ENCODE measurements at places on chromosomes 3 and 15.

- no peak for DNase-seq
Measured at GRCh38 chr3:54322354-54322753, 200.0 kb downstream of the CACNA2D3 start.

DNA sequence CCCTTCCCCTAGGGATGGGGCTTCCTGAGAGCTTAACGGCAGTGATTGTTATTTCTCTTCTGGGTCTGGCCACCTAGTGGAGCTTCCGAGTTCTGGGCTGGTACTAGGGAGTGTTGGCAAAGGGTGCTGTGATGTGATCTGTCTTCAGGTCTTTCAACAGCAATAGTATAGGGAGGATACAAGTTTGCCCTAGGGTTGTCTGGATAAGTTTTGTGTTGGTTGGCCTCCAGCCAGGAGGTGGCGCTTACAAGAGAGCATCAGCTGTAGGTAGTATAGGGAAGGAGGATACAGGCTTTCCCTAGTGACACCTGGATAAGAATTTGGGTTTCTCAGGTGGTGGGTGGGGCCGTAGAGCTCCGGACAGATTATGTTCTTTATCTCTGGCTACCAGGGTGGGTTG is 19.2 kb upstream of the CPOX start:
- DNase-seq, result peak; percentile 40

- peak; percentile 88 for DNase-seq
Measured at GRCh38 chr3:1501406-1502115, 408.7 kb downstream of the CNTN6 start.

DNA sequence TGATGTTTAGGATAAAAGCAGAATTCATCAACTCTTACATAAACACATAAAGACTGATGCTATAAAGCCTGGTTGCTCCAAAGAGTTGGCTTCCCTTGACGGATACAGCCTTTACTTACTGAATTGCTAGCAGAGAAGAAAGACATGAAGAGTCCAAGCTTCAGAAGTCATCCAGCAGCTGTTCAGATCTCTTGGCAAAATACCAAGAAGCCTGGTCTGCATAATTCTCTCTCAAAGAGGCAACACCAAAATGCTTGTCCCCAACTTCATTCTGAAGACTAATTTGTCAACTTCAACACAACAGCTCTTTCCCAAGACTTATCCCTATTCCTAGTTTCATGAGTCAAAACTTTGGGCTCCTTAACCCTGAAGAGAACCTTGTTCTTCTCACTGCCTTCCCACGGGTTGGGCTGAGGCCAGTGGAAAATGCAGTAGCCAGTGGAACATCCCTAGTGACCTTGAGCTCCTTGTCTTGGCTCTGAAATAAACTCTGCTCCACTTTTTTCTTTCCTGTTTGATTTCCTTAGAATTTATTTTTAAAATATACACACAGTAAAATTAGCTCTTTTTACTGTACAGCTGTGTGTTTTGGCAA is 119.2 kb upstream of the THBS1 start:
- no peak for DNase-seq

GRCh38 chr15:40081691-40082194 is 26.9 kb downstream of the BMF start:
- peak; percentile 81 for DNase-seq

- no peak for DNase-seq
Measured at GRCh38 chr3:36876181-36876936, 68.5 kb downstream of the TRANK1 start.

DNA sequence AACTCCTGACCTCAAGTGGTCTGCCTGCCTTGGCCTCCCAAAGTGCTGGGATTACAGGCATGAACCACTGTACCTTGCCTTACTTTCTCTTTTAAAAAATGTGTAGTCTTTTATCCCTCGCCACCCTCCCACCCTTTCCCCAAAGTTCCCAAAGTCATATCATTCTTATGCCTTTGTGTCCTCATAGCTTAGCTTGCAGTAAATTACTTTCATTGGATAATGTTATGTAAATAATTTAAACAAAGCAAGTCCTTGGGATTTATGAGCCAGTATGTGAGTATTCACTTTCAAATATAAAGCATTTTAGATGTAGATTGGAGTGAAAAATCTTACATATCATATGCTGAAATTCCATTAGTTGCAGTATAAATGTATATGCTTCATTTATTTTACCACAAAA is 11.0 kb downstream of the GTF2A2 start:
- peak; percentile 91 for DNase-seq

DNA sequence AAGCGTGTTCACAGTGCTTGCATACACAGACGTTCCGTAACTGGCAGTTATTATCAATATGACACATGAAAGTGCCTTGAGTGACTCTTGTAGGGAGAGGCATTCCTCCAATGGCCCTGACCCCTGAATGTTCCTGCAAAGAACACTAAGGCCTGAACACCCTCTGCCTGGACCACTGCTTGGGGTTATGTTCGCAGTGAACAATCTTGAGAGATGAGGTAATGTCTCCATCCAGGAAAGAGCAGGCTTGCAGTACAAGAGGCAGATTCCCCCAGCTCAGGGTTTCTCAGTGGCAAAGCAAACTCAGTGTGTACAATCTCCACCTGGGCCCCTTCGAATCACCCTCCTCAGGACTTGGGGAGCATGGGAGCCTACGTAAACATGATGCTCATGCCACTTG is 324.6 kb downstream of the MAGI1 start:
- no peak for DNase-seq

GRCh38 chr3:4856136-4856535 is 123.1 kb upstream of the BHLHE40 start:
- no peak for DNase-seq

- DNase-seq, result no peak
Measured at GRCh38 chr3:136979684-136980083, 21.9 kb downstream of the IL20RB start.

DNA sequence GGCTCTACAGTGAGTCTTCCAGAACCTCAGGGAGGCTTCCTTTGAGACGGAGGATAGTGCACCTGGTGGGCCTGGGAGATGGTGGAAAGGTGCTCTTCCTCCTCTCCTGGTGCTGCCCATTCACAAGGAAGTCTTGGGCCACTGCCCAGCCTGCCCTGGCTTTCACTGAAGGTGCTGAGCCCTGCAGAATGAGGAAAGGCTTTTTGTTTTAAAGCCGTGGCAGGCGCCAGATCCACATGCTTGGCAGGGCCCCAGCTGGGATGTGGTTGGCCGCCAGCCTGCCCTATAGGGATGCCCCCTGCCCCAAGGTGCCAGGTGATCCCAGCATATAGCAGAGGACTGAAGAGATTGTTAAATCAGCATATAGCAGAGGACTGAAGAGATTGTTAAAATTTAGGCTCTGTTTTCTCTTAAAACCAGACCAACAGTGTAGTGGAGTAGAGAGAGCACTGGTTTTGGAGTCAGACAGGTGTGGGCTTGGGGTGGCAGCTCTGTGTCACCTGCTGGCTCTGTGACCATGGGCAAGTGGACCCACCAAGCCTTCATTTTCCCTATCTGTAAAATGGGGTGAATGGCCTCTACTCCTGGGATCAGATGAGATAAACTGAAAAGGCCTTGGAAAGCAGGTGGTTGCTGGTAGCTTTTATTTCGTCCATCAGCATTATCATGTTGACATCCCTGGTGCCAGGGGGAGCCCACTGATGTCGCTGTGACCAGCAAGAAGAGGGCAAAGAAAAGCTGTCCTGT is 53.3 kb downstream of the SLC6A6 start:
- no peak for DNase-seq

DNA sequence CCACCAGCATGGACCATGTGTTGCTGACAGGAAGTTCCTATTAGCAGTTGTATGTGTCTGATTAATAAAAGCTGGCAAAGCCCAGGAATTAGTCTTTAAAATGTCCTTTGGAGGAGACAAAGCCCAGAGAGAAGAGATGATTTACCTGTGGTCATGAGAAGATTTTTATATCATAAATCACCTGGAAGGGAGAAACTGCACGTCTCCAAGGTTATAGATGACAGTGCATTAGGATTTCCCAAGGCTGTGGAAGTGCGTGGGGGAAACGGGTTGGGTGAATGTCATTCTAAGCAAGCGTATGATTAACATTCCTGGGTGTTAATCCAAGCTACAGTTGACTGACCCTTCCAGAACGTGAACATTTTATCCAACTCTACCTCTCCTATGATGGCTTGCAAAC is 76.6 kb downstream of the SLC6A11 start:
- DNase-seq, result no peak

GRCh38 chr3:151316267-151316991 is at the start of gene GPR87:
TSS of gene GPR87 (minus strand) at chr3:151316820. CDS start at chr3:151300100, 16,720 bp downstream.
- no peak for DNase-seq

- DNase-seq, result no peak
Measured at GRCh38 chr15:62325597-62325996, 160.5 kb upstream of the C2CD4B start.

GRCh38 chr3:27826448-27826847 is 104.3 kb upstream of the EOMES start:
- no peak for DNase-seq

- no peak for DNase-seq
Measured at GRCh38 chr3:21979706-21980105, 228.7 kb upstream of the ZNF385D start.

DNA sequence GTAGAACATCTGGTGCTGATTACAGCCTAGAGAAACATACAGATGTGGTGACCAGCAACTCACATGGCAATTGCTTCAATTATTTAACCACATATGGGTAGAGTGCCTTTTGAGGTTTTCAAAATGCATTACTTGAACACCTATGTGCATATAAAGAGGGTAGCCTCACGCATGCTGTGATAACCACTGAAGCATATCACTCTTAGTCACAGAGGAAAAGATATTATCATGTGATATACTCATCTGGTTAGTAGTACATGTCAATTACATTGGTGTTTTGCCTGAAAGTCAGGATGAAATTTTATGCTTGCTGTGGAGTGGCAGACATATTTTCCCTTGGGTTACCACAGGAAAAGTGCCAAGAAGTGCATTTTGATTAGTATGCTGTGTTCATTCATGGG is 459.3 kb upstream of the AGTR1 start:
- DNase-seq, result no peak

DNA sequence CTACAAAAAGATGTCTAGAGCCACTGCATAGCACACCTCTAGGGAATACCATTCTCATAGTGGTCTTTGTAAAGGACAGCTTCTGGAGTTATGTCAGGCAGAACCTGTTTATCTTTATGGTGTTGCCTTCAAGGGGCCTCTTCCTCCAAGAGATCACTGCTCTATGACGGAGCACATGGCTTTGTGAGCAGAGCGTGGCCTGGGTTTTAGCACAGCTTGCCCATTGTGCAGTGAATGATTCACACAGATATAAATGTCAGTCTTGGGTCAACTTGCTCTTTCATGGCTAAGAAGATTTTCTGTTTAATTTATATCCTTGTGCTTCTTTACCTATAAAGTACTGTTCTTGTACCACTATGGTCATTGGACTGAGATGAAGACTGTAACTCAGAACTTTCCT is 41.5 kb upstream of the RBMS3 start:
- DNase-seq, result no peak

GRCh38 chr3:23258110-23258509 is 55.0 kb downstream of the UBE2E2 start:
- no peak for DNase-seq

DNA sequence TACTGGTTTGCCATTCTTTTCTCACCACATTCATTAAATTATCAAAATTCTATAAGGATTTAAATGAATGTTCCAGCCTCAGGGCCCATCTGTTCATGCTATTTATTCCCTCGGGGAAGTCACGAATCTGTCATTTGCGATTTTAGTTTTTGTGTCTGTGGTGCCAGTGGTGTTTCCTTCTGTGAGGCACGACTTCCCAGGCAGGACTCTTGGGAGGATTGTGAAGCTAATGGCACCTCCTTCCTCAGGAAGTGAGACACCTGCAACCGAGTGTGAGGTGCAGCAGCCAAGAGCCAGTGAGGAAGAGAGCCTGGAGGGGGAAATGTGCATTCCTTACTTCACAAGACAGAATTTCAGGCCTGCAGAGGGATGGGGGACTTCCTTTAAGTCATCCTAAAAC is 24.1 kb downstream of the SV2B start:
- DNase-seq, result no peak

- no peak for DNase-seq
Measured at GRCh38 chr3:15499536-15499935, 22.0 kb downstream of the COLQ start.

- no peak for DNase-seq
Measured at GRCh38 chr3:111619833-111620232, 24.7 kb upstream of the ZBED2 start.

DNA sequence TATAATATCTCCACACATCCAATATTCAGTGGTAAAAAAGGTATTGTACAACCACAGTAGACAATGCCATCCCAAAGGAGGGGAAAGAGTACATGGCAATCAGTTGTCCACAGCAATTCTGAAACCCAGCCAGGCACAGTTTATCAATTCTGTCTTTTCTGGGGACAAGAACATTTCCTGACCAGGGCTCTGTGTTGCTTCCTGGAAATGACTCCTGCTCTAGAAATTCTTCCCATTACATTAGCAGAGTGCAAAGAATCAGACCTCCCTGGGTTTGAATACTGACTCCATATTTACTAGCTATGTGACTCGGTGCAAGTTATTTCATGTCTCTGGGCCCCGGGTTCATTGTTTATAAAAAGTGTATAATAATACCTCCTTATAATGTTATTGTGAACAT is 220.4 kb upstream of the CFAP20DC start:
- no peak for DNase-seq

- DNase-seq, result no peak
Measured at GRCh38 chr3:186841620-186842019, 890 bp upstream of the ADIPOQ start.

DNA sequence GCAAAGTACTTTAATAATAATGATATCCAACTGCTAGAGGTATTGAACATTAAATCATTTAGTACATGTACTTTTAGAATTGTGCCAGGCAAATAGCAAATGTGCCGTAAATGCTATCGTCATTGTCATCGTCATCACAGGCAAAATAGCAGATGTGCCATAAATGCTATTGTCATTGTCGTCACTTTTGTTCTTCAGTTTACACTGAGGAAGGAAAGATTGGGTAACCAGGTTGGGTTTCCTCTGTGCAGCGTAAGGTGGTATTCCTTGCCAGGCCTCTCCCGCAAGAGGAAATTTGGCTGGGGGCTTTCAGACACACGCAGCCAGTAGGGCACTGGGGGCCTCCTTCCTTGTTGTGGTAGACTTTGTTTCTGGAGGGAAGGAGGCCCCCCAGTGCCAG is 26.4 kb downstream of the ABHD17C start:
- DNase-seq, result no peak

GRCh38 chr15:55695432-55695831 is 47.5 kb downstream of the PRTG start:
- DNase-seq, result no peak

DNA sequence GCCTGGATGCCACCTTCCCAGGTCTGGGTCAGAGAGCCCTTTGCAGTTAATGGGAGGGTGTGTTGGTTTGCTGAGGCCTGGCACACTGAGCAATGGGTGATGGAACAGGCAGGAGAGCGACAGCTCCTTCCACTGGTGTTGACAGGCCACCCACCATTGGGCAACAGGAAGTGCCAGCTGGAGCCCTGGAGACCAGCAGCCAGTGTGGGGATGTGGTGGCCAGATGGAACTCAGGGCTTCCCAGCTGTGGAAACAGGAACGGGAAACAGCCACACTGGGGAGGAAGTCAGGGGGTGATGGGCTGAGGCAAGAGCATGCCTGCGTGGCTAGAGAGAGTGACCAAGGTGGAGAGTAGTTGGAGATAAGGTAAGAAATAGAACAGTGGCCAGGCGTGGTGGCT is 9.3 kb downstream of the PSTPIP1 start:
- no peak for DNase-seq

- DNase-seq, result peak; percentile 44
Measured at GRCh38 chr3:197298945-197299854, 788 bp upstream of the DLG1 start.

Data from HAP-1 (cell line).